ENCODE measurements at places on chromosomes 16 and 17. TPM values are rescaled to one million over a fixed set of nuclear protein-coding genes. Genes with fewer than 3 reads are reported as not detected.

DNA sequence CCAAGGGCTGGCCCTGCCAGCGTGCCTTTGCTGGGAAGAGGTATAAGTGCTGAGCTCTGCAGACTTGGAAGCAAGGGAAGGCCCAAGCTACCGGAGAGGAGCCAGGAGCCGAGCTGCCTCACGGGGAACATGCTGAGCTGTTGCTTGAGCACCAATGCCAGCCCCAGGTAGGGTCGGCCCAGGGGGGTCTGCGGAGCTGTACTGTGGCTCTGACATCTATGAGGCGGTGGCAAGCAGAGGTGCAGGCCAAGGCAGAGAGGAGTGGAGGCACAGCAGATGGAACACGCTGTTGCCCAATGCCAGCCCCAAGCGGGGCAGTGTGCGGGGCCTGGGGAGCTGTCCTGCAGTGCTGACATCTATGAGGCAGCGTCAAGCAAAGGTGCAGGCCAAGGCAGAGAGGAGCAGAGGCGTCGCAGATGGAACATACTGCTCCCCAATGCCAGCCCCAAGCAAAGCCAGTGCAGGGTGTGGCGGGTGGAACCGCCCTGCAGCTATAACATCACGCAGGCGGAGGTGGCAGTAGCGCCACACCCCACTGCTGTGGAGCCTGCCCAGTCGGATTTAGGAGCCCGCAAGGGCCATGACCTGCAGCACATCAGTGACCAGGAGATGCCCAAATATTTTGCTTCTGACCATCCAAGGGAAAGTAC lies 10.0 kb downstream of the GGA2 start:
- no peak for DNase-seq

GRCh38 chr16:3907586-3907985 lies 27.1 kb upstream of the CREBBP start:
- no peak for DNase-seq

DNA sequence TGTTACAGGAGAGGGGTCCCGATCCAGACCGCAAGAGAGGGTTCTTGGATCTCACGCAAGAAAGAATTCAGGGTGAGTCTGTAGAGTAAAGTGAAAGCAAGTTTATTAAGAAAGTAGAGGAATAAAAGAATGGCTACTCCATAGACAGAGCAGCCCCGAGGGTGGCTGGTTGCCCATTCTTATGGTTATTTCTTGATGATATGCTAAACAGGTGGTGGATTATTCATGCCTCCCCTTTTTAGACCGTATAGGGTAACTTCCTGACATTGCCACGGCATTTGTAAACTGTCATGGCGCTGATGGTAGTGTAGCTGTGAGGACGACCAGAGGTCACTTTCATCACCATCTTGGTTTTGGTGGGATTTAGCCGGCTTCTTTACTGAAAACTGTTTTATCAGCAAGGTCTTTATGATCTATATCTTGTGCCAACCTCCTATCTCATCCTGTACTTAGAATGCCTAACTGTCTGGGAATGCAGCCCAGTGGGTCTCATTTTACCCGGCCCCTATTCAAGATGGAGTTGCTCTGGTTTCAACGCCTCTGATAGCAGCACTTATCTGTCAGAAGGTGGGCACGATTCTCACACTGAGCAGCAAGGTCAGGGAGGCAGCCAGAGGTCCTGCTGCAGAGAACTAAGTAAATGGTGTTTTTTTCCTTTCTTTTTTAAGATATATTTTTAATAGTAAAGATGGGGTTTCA lies 26.5 kb upstream of the XYLT2 start:
- no peak for DNase-seq

Gene ADAM11
- 1.4 TPM for total RNA-seq

GRCh38 chr17:67125417-67125816 lies 81.1 kb downstream of the CACNG1 start:
- no peak for DNase-seq

Gene MYH1
- not detected for total RNA-seq

Gene DNAAF8
- total RNA-seq, result not detected

Gene CAMTA2
- total RNA-seq, result 44.3 TPM

DNA sequence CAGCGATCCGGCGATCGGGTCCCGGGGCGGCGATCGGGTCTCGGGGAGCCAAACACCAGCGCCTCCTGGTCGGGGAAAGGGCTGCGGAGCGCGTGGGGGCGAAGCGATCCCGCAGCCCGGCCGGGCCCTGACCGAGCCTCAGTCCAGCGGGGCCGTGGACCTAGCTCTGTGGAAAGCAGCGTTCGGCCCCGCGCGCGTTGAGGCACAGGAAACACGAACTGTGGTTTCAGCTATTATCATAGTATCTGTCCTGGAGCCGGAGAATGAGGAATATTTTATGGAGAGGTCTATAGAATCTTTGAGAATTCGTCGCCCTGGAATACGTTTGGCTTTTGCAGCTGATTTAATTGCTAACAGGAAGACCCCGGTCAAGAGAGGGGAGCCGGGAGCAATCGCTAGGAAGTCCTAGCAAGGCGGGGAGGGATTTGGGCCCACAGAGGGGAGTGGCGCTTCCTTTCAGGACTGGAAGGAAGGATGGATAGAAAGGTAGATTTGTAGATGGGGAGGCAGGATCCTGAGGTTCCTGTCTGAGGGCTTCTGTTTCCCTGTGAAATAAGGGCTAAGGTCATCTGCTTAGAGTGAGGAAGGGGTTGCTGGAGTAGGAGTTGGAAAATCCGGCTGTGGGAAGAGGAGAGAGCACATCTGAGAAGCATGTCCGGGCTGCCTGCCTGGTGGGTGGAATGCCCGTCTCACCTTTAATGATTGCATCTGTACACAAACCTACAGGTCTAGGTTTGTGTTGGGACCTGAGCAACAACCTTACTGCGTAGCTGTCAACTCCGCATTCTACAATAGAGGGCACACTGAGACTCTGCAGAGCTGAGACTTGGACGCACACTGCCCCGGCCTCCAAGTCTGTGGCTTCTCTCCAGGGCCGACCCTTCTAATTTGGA lies 770 bp downstream of the CCNF start:
- peak; percentile 75 for DNase-seq

- no peak for DNase-seq
Observed at GRCh38 chr16:77585379-77586251, 136.7 kb upstream of the NUDT7 start.

Gene AGRP
- not detected for total RNA-seq

GRCh38 chr17:29593591-29594518 lies 923 bp downstream of the ANKRD13B start:
- DNase-seq, result peak; percentile 56

DNA sequence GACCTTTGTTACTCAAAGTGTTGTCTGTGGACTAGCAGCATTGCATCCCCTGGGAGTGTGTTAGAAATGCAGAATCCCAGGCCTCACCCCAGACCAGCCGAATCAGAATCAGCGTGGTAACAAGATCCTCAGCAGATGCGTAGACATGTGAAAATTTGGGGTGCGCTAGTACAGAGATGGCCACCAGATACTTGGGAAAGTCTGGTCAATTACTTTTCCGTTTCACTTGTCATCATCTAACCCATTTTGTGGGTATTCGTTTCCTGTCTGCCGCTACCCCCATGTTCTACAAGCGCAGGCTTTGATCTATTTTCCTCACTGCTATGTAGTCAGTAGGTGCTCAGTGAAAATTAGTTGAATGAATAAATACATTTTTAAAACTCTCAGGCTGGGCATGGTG lies 33.1 kb upstream of the HERPUD1 start:
- no peak for DNase-seq

Gene SDK2
- 0.32 TPM for total RNA-seq

Gene CFAP52
- not detected for total RNA-seq

DNA sequence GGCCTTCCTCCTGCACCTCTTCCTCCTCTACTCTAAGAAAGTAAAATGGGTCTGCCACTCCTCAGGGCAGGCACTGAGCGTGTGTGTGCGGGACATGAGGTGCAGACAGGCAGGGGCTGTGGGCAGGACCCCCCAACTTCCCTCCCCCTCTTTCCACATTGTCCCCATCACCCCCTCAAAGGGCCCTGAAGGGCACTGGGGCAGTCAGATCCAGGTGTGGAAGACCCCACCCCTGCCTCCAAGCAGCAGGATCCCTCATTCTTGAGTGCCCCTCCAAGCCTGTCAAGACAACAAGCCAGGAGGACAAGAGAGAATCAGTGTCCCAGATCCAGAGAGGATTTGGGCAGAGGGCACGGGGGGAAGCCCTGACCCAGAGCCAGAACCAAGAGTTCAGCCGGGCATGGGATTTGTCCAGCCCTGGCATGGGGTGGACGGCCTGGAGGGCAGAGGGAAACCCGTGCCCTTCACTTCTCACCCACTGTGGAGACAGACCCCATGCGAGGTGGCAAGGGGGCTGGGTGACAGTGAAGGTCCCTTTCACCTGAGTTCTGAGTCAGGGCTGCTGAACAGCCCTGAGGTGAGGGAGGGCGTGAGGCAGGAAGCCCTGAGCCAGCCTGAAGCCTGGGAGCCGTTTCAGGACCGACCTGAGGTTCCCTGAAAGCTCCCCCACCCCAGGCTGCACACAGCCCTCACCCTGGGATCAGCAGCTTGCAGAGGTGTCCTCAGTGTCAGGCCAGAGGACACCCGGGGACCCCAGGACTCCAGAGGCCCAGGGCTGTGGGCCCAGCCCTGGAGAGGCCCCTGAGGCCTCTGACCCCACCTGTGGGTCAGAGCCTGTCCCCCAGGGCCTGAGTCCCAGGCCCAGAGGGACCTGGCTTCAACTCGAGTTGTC lies 45.8 kb downstream of the USP22 start:
- no peak for DNase-seq

Gene C17orf67
- total RNA-seq, result 5.4 TPM

DNA sequence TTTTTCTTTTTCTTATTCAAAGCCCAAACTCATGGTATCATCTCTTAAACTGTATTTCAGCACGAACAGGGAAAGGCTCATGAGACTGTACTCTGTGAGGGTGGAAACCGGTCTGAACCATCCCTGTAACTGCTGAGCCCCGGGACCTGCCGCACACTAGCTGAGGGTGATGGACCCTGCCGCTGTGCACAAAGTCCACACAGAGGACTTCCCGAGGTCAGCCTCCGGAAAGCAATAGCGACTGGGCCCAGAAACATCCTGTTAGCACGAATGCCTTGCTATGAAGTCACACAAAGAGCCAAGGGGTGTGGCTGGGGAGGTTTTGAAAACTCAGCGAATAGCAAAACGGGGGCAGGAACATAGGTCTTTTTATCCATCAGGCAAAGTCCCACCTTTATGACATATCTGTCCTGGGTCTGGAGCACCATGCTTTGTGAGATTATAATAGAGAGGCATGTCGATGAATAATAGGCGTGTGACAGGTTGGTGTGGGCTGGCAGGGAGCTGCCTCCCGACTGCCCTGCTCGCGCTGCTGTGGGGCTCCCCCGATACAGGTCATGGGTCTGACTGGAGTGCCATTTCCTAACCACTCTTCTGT lies 33.4 kb downstream of the CDK5R1 start:
- no peak for DNase-seq

GRCh38 chr17:41860254-41860931 lies 4.8 kb downstream of the KLHL11 start:
- DNase-seq, result no peak

- DNase-seq, result no peak
Observed at GRCh38 chr17:42347198-42347597, 41.0 kb downstream of the STAT3 start.

Gene RAPGEFL1
- 5.8 TPM for total RNA-seq

- DNase-seq, result no peak
Observed at GRCh38 chr16:48534601-48535340, 75.2 kb downstream of the N4BP1 start.

Gene KRT40
- total RNA-seq, result not detected

Gene SEC14L1
- total RNA-seq, result 227 TPM

- peak; percentile 10 for DNase-seq
Observed at GRCh38 chr16:70526403-70526802, 2.8 kb downstream of the SF3B3 start.

- peak; percentile 56 for DNase-seq
Observed at GRCh38 chr17:81551458-81552243, 502 bp downstream of the FAAP100 start.

DNA sequence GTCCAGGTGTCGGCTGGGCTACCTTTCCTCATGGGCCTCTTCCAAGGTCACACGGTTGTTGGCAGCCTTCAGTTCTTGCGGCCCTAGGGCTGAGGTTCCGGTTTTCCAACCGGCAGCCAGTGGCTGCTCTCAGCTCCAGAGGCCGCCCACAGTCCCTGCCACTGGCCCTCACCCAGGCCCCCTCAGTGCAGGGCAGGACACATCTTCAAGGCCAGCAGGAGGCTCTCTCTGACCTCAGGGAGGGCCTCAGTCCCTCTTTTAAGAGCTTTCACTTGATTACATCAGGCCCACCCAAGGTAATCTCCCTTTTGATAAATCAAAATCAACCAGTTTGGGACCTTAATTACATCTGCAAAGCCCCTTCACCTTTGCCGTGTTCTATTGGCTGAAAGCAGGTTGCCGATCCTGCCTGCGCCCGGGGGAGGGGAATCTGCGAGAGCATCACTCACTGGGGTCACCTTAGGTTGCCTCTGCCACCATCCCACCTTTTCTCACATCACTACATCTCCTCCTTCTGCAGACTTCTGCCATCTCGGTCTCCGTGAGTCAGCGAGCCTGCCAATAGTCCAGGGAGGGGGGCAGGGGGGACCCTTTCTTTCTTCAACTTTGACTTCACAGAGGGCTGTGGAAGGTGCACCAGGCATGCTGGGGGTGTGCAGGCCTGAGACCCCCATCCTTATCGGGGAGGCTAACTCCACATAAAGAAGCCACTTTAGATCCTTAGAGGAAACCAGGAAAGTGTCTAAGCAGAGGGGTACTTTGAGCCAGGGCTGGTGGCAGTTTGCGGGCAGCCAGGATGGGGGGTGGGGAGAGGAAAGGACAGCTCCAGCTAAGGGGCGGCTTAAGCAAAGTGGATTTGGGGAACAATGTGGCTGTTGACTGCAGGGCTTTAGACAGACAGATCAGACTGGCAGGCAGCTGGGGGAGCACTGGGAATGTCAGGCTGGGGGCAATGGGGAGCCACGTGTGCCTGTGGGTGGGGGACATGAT lies 28.8 kb upstream of the NXPH3 start:
- no peak for DNase-seq

DNA sequence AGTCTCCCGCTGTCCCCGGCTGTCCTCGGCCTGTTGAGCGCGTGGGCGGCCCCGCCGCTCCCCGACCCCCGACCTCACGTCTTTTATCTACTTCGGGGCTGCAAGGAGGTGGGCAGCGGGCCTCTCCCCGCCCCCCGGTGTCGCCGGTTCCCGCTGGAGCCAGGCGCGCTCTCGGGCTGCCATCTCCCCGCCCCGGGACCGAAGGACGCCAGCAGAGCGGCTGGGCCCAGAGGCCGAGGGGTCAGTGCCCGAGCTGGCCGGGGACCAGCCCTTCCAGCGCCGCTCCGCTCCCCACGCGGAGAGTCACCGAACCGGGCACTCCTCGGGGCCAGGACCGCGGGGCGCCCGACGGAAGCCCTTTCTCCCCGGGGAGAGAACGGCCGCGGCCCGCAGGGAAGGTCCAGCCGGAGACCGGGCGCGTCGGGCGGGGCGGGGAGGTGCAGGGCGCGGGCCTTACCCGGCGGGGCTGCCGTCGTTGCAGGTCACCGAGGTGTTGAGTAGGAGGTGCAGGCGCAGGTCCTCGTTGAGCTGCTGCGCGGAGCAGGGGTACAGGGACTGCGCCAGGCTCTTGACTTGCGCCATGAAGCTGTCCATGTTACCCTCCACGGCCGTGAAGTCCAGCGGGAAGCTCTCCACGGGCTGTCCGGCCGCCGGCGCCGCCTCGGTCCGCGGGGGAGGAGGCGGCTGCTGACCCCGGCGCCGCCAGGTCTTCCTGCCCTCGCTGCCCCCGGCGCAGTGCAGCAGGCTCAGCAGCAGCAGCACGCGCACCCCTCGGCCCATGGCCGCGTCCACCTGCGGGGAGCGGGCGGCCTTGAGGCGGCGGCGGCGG lies 643 bp downstream of the NOTUM start:
- no peak for DNase-seq

GRCh38 chr17:27038676-27039075 lies 255.2 kb upstream of the WSB1 start:
- peak; percentile 69 for DNase-seq

GRCh38 chr17:40065769-40066510 lies 3.2 kb downstream of the THRA start:
- DNase-seq, result no peak

Gene HBA1
- total RNA-seq, result not detected

Gene TBC1D3
- total RNA-seq, result not detected
